Stimulated activated CD4-positive, alpha-beta T cell treated with anti-CD3 and anti-CD28 coated beads, Interleukin-1b, Interleukin-23, amount 100 ng/mL, for 1 hour (primary cell): ENCODE measurements at places on chromosomes 7 and 10.

GRCh38 chr7:96090756-96091155 lies 231.1 kb downstream of the SLC25A13 start:
- DNase-seq, result no peak

DNA sequence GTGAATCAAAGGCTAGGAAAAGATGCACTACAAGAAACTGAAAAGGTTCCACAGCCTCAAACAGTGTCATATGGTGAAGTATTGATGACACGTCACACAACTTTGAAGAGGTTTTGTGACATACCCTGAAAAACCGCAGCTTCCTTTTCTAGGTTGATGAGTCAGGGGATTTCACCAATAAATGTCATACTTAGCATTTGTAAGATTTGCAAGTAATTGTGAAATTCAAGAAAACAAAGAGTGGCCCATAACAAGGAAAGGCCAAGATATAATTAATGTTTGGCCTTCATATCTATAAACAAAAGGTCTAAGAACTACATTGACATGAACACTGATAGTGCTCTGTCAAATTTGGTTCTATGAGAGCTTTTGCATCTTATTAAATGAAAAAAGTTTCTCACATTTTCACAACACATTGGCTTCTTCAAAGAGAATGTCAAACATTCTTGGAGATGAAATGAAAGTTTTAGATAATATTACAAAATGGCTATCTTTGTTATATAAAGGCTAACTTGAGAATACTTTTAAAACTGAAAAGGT lies 62.0 kb upstream of the NAMPT start:
- no peak for DNase-seq

DNA sequence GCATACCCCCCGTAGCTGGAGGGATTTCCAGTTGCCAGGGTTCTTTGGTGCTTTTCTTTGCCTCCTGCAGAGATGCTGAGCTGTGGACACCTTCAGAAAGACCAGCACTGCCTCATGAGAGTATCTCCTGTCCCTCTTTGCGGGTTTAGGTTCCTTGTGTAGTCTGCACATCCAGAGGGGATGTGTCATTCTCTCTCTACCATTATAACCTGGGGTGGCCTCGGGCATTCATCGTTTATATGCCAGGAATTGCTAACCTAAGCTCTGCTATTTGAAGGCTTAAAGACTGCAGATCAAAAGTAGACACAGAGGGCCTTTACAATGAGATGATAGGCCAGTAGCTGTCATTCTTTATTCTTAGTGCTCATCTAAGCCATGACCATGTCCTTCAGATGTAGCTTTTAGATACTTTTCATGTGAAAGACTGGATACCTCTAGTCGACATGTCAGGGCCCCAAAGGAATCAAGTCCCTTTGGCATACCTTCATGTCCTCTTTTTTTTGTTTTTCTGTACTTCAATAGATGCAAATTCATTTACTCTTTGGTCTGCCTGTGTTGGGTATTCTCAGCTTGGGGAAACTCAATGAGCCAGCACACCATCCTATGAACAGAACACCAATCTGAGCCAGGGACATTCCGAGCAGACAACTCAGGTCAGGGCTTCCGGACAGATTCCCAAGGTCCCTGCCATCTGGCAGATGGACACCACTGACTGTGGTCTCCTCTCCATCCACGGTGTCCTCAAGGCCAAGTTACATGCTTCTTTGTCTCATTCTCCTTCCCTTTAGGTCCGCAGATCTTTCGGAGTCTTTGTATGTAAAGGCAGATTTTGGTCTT lies 129.3 kb downstream of the NRF1 start:
- DNase-seq, result no peak

- DNase-seq, result no peak
Measured at GRCh38 chr7:70466725-70467364, 665.1 kb upstream of the GALNT17 start.

DNA sequence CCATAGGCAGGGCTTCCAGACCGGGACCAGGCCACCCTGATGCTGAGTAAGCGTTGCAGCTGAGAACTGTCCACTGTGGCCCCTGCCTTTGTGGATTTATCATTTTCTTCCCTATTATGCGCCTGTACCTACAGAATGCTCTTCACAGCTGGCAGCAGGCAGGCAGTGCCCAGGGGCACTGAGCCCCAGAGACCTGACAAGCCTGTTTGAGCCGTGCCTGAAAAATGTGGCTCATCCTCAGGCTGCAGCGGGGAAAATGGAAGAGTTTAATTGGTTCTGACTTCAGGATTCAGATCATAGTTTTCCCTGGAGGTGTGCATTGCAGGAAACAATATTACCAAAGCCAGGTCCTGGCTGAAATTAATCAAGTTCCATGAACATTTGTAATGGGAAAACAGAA lies 200.2 kb downstream of the ZNF438 start:
- DNase-seq, result no peak

DNA sequence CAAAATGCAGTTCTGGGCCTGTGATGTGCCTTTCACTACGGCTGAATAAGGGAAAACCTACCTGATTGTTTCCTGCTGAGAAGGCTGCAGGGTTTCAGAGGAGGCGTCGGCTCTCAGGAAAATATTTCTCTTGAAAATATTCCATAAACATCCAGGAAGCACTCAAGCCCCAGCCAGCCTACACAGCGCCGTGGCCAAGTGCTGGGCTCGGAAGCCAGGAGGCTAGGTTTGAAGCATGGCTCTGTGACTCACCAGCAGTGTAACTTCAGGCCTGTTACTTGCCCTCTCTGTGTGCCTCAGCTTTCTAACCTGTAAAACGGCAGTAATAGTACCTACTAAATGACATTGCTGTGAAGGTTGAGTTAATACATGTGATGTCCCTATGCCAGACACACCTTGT lies 399.1 kb downstream of the GATA3 start:
- DNase-seq, result no peak
